Fibroblast of skin of left quadriceps (primary cell): ENCODE measurements at places on chromosomes 1 and 21.

- no peak for DNase-seq
Measured at GRCh38 chr1:6280761-6281451, 20.0 kb upstream of the GPR153 start.

DNA sequence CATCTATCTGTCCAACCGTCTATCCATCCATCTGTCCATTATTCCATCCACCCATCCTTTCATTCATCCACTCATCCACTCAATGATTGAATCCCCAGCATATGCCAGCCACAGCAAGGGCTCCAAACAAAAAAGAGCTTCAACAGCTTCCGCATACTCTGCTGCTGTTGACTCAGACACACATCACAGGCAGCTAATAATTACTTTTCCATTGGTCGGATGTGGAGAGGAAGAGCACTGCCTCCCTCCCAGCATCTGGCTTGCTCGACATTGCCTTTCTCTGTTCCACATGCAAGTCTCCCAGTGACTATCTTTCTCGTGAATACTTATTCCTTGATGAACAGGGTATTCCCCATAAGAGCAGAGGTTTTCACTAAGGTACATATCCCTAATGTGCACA lies 176.5 kb downstream of the HIVEP3 start:
- peak; percentile 80 for DNase-seq

DNA sequence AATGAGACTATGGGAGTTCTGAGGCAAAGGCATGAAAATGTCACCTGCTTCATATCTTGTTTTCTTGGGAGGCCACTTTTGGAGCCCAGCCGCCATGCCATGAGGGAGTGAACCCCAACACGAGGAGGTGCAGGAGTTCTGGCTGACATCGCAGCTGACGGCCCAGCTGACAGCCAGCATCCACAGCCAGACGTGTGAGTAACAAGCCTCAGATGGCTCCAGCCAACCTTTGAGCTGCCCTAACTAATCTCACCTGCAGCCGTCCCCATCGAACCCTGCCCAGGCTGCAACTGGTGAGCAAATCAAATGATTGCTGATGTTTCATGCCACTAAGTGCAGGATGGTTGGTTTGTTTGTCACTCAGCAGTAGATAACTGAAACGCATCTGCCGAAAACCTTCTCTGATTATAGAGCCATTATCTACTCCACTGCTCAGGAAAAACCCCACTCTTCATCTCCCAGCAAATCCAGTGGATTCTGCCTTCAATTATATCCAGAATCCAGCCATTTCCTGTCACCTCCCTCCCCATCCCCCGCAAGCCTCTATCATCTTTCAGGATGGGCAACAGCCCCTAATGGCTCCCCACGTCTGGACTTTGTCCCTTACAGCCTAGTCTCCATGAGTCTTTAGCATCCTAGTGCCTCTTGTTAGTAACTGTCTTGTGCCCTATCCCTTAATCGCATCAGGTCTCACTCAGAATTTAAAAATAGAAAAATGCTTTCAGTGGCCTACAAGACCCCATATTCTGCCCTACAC lies 18.5 kb upstream of the RAB4A start:
- no peak for DNase-seq

- DNase-seq, result no peak
Measured at GRCh38 chr1:28591708-28592320, at the start of gene RAB42. Gene RAB42, plus strand, starts transcription at chr1:28592265. Its CDS starts 247 bp downstream, at chr1:28592512.

DNA sequence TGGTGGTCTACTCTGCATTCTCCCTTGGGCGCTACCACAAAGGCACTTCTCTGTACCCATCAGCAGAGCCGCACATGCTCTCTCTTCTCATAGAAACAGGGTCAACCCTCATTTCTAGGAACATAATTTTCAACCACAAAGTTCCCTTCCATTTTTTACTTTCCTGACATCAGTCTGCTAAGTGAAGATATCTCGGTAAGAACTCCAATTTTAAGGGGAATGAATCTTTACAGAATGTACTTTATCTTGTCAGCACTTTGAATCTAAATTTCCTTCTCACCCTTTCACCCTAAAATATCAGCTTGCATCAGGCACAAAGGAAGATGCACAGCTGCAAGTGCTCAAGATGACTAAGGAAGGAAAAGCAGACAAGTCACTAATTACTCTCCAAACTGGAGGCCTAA lies 545.9 kb downstream of the SMYD3 start:
- peak; percentile 55 for DNase-seq

- no peak for DNase-seq
Measured at GRCh38 chr21:35273333-35273732, 224.2 kb upstream of the RUNX1 start.

DNA sequence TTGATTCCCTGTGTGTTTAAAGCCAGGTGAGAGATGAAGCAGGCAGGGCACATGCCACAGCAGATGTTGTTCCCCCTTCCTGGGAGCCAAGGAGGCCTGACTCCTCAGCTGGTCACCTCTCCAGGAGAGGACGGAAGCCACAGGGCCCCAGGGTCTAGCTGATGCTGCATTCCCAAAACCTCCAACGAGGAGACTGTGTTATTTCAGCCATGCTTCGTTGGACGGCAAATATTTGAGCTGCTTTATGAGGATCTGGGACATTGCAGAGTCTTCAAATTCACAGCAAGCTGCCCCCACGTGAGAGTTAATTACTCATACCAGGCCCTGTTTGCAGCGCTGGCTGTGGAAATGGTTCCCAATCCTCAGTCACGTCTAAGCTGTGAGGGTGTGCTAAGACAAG lies 85.3 kb downstream of the CDC7 start:
- DNase-seq, result no peak

DNA sequence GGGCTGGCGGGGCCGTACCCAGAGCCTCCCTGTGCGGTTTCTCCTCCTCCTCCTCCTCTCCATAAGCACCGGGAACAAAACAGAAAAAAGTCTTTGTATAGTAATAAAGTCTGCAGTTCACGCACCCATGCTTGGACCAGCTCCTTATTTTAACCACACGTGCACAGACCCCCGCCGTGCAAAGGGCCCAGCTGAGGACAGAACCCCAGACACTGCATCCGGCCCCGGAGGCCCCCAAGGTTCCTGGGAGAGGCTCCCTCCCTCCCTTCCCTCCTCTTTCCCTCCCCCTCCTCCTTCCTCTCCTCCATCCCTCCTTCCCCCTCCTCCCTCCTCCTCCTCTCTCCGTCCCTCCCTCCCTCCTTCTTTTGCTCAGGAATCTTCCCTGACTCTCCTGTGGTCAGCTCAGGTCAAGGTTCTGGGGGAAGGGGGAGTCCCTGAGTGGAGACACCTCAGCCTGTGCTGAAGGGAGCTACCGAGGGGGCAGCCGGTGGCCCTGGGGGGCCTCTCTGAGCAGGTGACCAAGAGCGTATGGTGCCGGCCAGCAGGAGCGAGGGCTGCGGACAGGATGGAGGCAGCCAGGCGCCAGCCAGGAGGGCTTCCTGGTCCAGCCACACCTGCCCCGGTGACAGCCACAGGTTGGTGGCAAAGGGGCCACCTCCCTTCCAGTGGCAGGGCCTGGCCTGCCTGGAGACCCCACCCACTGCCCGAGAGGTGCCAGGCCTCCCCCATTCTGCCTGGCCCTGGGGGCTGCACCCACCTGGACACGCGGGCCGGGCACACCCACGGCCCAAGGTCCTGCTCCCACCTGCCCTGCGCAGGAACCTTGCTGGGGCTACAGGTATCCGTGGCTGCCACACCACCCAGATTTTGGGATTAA lies 3.2 kb upstream of the TTLL10 start:
- no peak for DNase-seq

DNA sequence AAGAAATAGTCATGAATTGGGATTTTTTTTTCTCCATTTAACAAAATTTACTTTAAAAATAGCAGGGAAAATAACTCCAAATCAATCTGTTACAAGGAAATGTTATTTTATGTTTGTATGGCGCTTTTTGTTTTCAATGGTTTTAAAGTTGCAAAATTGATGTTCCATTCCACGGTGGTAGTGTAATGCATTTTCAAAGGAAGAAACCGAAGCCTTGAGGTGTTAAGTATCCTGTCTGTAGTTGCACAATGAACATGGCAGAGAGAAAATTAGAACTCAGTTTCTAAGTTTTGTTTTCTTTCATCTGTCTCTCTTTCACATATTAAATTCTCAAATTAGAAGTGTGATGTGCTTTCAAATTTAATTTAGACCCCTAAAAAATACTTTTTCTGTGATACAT lies 841.8 kb downstream of the USP25 start:
- DNase-seq, result no peak

GRCh38 chr1:229102741-229103391 lies 168.0 kb upstream of the RAB4A start:
- peak; percentile 53 for DNase-seq

DNA sequence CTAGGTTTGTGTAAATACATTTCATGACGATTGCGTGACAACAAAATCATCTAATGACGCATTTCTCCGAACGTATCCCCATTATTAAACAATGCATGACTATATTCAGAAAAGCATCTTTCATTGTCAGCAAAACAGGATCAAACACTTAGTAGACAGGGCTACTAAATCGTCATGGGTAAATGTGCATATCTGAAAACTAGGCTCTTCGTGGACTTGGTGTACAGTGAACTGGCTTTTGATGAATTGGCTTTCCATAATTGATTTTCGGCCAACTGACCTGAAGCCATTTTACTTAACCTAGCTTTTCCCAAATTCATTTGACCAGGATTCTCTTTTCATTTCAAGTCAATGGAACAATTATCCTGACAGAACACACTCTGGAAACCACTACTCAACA lies 665.0 kb downstream of the SMYD3 start:
- no peak for DNase-seq

GRCh38 chr1:47598357-47598756 lies 160.5 kb downstream of the FOXD2 start:
- DNase-seq, result no peak

- no peak for DNase-seq
Measured at GRCh38 chr1:31672986-31673385, 28.3 kb upstream of the PEF1 start.

DNA sequence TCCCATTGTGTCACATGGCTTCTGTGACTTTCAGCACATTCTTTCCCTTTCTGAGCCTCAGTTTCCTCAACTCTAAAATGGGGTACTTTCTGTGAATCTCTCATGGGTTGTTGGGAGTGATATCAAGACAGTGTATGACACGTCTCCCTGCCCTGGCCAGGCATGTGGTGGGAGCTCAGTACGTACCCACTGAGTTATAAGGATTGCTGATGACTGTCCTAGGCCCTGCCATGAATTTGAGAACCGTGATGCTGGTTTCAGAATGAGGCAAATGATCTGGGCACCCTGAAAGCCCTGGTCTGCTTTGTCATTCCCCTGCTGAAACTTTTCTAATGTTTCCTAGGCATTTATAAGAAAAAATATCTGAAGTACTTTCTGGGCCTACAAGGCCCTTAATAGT lies 3.6 kb downstream of the ZNF362 start:
- DNase-seq, result no peak

GRCh38 chr21:14690886-14691285 lies 144.8 kb upstream of the SAMSN1 start:
- no peak for DNase-seq

DNA sequence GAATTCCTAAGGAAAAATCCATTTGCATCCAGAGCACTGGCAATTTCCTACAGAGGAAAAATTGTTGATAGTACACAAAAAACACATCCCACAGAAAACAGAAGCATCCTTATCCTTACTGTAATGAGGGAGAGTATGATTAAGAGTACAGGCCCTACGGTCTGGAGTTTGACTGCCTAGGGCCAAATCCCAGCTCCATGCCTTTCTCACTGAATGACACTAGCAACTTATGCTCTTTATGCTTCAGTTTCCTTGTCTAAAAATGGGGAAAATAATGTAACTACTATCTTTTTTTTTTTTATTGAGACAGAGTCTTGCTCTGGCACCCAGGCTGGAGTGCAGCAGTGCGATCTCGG lies 27.8 kb upstream of the CEP350 start:
- DNase-seq, result no peak

- DNase-seq, result no peak
Measured at GRCh38 chr1:160639652-160640051, 7.2 kb downstream of the SLAMF1 start.

GRCh38 chr1:147169171-147169570 lies 3.1 kb downstream of the PRKAB2 start:
- DNase-seq, result no peak

DNA sequence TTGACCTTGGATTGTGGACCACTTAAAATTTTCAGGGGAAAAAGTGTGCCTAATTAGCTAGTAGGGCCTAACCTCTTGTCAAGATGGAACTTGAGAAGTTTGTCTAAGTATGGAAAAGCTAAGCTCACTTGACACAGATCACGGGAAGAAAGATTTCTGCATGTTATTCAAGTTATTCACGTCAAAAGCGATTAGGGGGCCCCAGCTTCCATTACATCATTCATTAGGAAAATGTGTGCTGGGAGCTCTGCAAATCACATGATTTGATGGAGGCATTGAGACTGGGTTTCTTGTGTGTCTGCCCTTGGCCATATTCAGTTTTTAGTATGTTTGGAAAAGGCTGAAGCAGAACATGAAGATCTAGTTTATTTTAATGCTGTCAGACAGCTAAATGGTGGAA lies 15.5 kb upstream of the POGZ start:
- DNase-seq, result no peak

DNA sequence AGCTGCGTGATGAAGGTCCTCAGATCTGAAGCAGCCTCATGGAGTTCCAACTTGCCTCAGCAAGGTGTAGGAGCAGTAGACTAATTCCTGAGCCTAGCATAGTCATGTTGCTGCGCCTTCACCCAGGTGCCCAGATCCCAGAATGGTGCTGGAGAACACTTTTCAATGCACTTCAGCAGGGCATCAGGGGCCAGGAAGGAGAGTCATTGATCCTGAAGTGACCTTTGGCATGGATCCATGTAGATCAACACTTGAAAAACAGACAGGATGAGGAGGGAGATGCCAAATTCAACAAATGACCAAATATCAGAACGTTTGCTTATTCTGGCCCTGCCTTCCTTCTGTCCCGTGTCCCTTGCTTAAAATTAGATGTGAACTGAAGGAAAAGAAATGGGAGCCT lies 91.9 kb downstream of the LEPR start:
- DNase-seq, result no peak

DNA sequence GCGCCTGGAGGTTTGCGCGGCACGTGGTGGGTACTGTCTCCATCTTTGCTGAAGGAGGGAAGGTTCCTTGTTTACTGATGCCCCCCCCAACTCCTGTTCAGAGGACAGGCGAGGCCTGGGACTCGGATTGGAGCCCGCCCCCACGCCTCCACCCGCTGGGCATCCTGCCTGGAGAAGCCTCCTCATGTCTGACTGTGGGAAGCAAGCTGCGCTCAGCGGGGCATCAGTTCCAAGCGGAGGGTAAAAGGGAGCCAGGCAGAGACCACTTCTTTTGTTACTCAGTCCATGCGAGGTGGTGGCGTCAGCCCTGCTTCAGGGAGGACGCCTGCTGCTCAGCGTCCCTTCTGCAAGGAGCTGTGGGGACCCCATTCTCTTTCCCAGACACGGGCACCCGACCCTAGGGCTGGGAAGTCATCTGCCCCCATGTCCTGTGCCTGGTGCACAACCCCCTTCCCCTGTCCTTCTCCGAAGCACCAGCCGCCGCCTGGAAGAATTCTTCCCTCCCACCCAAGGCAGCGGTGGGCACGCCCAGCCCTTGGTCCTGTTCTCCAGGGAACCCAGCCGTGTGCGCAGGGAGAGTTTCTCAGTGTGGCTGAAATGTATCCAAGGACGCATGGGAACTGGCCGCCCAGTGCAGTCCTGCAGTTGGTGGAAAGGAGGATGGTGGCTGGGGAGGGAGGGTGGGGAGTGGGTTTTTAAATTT lies 414.0 kb downstream of the CAMTA1 start:
- DNase-seq, result no peak
